ENCODE measurements at places on chromosomes 13 and 19.
A peak's percentile ranks its signal among the peaks of the same experiment; 100 is the strongest.

DNA sequence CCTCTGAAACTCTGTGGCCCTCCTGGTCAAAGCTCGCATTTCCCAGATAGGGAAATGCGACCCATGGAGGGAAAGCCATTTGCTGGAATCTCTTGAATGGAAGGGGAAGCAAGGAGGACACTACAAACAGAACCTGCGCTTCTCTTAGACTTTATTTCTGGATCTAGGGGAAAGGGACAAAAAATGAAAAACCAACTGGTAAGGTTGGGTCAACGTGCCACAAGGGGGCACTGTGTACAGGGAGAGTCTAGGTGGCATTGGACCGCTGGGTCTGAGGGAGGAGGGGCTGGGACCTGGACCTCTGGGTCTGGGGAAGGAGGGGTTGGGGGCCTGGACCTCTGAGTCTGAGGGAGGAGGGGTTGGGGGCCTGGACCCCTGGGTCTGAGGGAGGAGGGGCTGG, 5.0 kb downstream of the KLK4 start:
- no peak for DNase-seq

GRCh38 chr13:45132369-45133064, 12.2 kb downstream of the GTF2F2 start:
- no peak for DNase-seq

- no peak for DNase-seq
These were observed 888.6 kb downstream of the DIAPH3 start for GRCh38 chr13:59274958-59275727.

- no peak for DNase-seq
These were observed 22.2 kb downstream of the SLC10A2 start for GRCh38 chr13:103044056-103044455.

- DNase-seq, result no peak
These were observed 19.6 kb downstream of the KCNC3 start for GRCh38 chr19:50309396-50310125.

DNA sequence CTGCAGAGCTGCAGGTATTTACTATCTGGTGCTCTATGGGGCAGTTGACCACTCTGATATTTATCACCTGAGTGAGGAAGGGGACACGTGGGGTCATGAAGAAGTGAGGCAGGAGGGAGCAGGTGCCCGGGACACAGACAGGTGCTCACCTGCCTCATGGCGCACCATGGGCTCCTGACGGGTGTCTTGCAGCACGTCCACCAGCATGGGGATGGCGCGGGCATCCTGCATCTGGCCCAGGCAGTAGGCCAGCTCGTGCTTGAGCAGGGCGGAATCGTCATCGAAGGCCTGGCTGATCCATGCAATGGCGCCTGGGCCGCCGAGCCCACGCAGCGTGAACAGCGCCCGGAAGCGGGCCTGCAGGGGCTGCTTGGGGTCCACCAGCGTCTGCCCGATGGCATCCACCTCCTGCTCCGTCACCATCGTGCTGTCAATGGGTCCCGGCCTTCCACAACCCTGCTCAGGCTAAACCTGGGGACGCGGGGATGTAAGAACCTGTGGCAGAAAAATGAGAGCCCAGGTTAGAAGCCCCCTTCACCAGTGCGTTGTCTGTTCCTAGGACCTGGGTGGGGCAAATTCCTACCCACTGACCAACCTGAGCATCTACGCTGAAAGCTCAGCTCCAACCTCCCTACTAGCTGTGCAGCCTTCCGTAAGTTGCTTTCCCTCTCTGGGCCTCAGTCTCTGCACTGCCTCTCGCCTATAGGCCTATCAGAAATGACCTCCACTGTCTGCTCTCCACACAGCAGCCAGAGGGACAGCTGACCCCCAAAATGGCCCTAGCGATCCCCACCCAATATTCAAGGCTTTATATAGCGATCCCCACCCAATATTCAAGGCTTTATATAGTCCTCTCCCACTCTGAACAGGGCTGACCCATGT, 3.8 kb downstream of the DOHH start:
- DNase-seq, result no peak

DNA sequence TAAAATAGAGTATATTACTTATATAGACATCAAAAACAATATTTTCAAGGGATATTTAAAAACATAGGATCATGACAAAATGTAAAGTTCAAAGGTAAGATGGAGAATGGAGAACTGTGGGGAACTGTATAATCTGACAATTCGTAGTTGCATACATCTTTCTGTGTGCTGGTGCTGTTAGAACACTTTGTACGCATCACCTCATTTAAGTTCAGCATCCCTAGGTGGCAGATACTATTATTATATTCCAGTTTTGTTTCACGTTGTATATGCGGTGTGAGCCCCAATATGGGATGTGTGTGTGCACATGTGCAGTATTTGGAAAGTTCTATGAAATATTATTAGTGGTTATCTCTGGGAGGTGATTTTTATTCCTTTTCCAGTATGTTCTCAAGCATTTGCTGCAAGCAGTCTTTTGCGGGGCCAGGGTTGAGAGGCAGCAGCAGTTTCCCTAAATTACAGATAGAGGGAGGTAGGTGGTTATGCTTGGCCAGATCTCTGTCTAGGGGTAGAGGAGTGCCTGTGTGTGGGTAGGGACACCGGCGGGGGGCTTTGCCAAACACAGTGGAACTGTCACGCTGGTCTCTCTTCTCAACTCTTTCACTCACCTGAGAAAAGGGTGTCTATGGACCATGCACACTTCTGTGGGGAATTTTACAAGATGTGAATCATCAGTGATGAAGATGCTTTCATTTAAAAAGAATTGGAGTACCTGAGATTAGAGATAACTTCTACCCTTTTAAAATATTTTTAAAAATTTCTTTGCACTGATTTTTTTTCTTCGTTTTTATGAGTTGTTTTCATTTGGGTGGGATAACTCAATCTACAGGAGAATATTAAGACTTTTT, 55.6 kb upstream of the ALOX5AP start:
- DNase-seq, result no peak

GRCh38 chr19:29264897-29265296, 51.9 kb upstream of the UQCRFS1 start:
- DNase-seq, result no peak

- no peak for DNase-seq
These were observed 3.7 kb downstream of the TINCR start for GRCh38 chr19:5563935-5564612.

GRCh38 chr19:16258440-16258903, 60.8 kb downstream of the AP1M1 start:
- no peak for DNase-seq

- DNase-seq, result peak; percentile 12
These were observed 333.9 kb downstream of the UQCRFS1 start for GRCh38 chr19:28878862-28879566.

DNA sequence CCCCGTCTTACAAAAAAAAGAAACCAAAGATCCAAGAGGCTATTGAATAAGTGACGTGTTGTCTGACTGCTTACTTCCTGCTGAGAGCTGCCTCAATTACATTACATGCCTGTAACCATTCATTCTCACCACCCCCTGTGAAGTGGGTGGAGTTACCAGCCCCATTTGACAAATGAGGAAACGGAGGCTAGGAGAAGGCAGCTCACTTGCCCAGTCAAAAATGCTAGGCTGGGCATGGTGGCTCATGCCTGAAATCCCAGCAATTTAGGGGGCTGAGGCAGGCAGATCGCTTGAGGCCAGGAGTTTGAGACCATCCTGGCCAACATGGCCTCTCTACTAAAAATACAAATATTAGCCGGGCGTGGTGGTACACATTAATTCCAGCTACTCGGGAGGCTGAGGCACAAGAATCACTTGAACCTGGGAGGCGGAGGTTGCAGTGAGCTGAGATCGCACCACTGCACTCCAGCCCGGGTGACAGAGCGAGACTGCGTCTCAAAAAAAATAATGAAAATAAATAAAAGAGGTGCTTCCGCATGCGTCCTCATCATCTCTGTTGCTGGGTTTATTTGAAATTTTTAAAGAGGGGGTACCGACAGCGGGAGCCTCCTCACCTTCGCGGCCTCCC, 499 bp downstream of the LSM7 start:
- peak; percentile 32 for DNase-seq

DNA sequence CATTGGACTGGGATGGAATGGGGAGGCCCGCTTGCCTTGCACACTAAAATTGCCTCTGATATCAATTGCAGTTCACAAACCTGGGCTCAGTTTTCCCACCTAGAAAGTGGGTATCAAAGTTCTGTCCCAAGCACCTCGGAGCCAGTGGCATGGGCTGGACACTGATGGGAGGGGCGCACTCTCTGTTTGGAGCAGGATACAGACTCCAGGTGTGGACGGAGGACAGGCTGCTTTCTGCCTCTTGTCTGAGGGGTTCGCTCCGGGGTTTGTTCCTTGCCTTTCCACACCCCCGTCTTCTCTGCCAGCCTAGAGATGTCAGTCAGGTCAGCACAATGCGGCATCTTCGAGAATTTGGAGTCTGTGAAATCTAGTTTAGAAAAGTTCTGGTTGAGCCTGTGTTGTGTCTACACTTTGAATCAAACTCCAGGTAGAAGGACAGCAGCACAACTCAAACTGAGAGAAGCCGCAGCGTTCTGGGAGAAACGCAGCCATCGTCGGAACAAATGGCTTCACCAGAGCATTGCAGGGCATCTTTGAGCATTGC, 141.9 kb downstream of the TEX29 start:
- DNase-seq, result no peak

DNA sequence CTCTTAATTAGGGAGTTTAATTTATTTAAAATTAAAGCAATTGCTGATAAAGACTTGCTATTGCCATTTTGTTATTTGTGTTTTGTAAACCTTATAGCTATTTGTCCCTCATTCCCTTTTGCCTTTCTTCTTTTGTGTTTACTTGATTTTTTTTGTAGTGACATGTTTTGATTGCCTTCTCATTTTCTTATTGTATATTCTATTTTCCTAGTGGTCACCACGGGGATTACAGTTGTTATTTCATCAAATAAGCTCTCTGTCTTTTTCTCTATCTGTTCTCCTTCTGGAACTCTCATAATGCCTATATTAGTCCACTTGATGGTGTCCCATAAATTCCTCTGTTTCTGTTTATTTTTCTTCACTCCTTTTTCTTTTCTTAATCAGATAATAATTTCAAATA, 64.4 kb upstream of the FRY start:
- no peak for DNase-seq

DNA sequence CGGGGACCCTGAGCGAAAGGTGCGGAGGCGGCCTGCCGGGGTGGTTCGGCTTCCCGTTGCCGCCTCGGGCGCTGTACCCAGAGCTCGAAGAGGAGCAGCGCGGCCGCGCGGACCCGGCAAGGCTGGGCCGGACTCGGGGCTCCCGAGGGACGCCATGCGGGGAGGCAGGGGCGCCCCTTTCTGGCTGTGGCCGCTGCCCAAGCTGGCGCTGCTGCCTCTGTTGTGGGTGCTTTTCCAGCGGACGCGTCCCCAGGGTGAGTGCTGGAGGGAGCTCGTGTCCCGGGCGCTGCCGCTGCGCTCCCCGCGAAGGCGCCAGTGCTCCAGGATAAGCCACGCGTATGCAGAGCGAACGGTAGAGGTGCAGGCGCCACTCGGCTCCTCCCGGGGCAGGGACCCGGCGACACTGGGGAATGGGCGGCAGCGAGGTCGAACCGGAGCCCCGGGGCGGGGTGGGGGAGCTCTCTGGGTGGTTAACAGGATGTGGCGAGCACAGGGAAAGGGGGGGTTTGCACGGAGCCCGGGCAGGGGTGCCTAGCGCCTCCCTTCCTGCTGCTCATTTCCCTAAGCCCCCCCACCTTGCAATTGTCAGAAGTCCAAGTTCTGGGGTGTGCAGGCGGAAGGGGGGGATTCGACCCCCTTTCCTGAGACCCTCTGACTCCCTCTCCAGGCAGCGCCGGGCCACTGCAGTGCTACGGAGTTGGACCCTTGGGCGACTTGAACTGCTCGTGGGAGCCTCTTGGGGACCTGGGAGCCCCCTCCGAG, at the start of gene IL27RA:
TSS of gene IL27RA (plus strand) at position 44 of the 762 bp plus-strand sequence. CDS start at position 155, 111 bp downstream.
- peak; percentile 72 for DNase-seq

DNA sequence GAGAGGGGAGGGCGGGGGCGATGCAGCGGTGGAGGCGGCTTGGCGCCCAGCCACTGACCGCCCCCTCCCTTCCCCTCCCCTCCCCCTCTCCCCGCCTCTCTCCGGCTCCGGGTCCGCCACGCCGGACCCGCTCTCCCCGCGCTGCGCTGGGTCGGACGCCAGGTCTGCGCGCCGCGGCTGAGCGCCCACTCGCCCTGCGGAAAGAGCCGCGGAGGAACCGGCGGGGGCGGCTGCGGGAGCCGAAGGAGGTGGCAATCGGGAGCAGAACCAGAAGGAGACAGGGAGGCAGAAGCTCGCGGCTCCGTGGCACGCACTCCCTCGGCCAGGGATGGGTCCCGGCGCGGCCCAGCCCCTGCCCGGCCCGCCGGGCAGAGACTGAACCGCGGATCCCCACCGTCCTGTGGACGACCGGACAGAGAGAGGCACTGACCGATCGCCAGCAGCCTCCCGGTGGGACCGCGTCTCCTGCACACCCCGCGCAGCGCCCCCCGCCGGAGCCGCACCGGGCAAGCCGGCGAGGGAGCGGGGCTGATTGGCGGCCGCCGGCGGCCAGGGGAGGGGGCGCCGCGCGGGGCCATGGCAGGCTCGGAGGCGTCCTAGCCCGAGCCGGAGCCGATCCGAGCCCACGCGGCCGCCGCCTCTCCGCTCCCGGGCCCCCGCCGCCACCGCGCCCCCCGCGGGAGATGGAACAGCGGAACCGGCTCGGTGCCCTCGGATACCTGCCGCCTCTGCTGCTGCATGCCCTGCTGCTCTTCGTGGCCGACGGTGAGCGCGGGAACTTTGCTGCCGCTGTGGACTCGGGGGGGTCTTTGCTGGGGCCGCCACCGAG, at the start of gene VSTM2B:
TSS of gene VSTM2B (plus strand) at position 94 of the 829 bp plus-strand sequence. CDS start at position 684, 590 bp downstream.
- no peak for DNase-seq

DNA sequence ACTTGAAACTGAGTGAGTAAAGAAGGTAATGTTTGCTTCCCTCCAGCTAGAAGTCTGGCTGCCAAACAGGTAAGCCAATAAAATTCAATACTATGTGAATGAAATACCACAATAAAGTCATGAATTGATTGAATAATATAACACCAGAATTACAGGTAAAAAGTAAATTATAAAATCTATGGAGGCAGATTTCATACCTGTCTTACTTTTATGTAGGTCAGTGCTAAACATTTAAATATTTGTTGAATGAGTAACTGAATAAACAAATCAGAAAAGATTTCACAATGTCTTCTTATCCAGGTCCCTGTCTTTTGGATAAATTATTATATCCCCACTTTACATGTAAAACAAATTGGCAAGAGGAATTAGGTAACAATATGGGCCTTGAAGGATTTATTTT, 62.7 kb downstream of the MICU2 start:
- DNase-seq, result no peak

DNA sequence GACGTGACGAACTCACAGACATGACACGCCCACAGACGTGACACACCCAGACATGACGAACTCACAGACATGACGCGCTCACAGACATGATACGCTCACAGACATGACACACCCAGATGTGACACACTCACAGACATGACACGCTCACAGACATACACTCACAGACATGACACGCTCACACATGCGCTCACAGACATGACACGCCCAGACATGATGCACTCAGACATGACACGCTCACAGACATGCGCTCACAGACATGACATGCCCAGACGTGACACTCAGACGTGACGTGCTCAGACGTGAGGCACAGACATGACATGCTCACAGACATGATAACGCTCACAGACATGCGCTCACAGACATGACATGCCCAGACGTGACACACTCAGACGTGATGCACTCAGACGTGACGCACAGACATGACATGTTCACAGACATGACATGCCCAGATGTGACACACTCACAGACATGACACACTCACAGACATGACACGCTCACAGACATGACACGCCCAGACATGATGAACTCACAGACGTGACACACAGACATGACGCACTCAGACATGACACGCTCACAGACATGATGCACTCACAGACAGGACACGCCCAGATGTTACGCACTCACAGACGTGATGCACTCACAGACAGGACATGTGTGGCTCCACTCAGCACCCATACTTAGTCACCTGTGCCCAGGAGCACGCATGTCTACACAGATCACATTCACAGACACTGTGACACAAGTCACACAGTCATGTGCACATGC, 8.1 kb downstream of the ERFL start:
- no peak for DNase-seq

Measured in activated T-helper 1 cell treated with anti-CD3 and anti-CD28 coated beads, Interleukin-2, amount 50 U/mL, for 16 hours (primary cell).